Left lung (tissue), 14 donors: ENCODE measurements at places on chromosomes 4 and X. TPM values are rescaled to one million over a fixed set of nuclear protein-coding genes. Genes with fewer than 3 reads are reported as not detected.

Gene GPM6B
- polyA plus RNA-seq: 37.2 TPM

Gene SERTM2
- polyA plus RNA-seq: not detected

- no peak for DNase-seq
Observed at GRCh38 chr4:146053891-146054290, 115.3 kb upstream of the ZNF827 start.

GRCh38 chr4:94577136-94577535, 125.4 kb downstream of the PDLIM5 start:
- DNase-seq: peak; percentile 29

GRCh38 chr4:189299706-189300105, 641.0 kb upstream of the FRG1 start:
- no peak for DNase-seq

GRCh38 chrX:129738466-129739308, at the start of gene XPNPEP2:
TSS of gene XPNPEP2 (plus strand) at chrX:129738979. CDS start at chrX:129739214, 235 bp downstream.
- DNase-seq: no peak

DNA sequence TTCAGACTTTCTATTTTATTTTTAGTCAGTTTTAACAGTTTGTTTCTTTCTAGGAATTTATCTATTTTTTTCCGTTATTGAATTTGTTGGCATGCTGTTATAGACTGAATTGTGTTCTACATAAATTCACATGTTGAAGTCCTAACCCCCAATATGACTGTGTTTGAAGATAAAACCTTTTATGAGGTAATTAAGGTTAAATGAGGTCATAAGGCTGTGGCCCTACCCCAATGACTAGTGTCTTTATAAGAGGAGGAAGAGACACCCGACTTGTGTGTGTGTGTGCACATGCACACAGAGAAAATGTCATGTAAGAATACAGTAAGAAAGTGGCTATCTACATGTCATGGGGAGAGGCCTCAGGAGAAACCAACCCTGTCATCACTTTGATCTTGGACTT, 146.3 kb downstream of the BRWD3 start:
- no peak for DNase-seq

GRCh38 chrX:135697601-135698000, 15.8 kb upstream of the CT45A1 start:
- no peak for DNase-seq
